ENCODE measurements at places on chromosomes 12 and 14.

GRCh38 chr12:123645878-123646277 lies 12.2 kb downstream of the GTF2H3 start:
- DNase-seq: no peak

- no peak for DNase-seq
Observed at GRCh38 chr12:42410340-42410739, 84.4 kb downstream of the PPHLN1 start.

GRCh38 chr12:95342008-95342407 lies 124.4 kb downstream of the VEZT start:
- no peak for DNase-seq

- DNase-seq: no peak
Observed at GRCh38 chr14:64681796-64682710, 22.2 kb upstream of the PLEKHG3 start.

GRCh38 chr12:23222801-23223200 lies 597.8 kb downstream of the ETNK1 start:
- DNase-seq: no peak

GRCh38 chr14:26255213-26255612 lies 342.6 kb downstream of the NOVA1 start:
- DNase-seq: no peak

DNA sequence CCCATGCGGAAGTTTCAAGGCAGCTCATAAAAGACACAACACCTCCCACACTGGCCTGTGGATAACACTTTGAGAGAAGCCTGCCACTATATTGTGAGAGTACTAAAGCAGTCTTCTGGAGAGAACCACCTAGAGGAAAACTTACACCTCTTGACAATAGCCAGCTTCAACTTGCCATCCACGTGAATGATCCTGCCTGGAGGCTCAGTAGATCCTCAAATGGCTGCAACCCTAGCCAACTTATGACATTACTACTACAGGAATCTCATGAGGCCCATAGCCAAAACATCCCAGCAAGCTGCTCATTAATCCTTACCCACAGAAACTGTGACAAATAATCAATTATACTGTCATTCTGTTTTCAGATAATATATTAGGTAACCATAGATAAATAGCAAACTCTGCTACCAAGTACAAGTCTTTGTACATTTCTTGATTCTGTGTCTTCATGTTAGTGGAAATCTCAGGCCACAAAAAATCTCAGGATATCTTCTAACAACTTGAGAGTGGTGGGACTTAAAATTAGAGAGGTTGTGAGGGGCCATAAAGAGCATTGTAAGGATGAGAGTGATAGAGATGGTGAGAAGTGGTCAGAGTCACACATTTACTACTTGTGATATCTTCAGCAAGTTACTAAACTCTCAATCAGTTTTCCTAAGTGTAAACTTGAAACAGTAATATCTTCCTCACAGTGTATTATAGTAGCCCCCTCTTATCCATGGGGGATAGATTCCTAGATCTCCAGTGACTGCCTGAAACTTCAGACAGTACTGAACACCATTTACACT lies 368.0 kb downstream of the C12orf50 start:
- DNase-seq: no peak

- DNase-seq: no peak
Observed at GRCh38 chr14:80475074-80475473, 263.8 kb upstream of the DIO2 start.

DNA sequence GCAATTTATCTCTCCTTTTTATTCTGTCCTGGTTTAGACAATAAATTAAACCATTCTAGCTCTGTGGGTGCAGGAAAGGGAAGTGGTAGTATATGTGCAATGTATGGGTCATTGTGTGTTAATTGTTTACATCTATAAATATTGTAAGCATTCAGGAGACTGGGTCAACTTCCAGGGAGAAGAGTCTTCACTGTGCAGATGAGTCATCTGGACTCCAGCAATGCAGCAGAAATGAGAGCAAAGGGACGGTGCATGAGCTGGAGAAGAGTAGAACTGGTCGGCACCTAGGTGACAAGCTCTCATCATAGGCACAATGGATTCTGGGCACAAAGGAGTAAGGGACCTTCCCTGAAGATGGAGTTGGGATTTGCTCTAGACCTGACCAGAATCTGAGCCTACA lies 211.1 kb upstream of the DAAM1 start:
- no peak for DNase-seq

- DNase-seq: no peak
Observed at GRCh38 chr12:52013626-52014310, 7.0 kb downstream of the TAMALIN start.

GRCh38 chr14:103763730-103764488 lies 48.3 kb downstream of the ZFYVE21 start:
- DNase-seq: no peak

- no peak for DNase-seq
Observed at GRCh38 chr12:89234324-89235114, 117.8 kb downstream of the DUSP6 start.
